Activated CD8-positive, alpha-beta memory T cell treated with anti-CD3 and anti-CD28 coated beads for 1 hour (primary cell): ENCODE measurements at places on chromosomes 2 and 18.

GRCh38 chr2:109290887-109291643 lies 162.1 kb downstream of the SH3RF3 start:
- DNase-seq, result no peak

GRCh38 chr18:62018759-62019041 lies 125.9 kb upstream of the RNF152 start:
- DNase-seq, result no peak

DNA sequence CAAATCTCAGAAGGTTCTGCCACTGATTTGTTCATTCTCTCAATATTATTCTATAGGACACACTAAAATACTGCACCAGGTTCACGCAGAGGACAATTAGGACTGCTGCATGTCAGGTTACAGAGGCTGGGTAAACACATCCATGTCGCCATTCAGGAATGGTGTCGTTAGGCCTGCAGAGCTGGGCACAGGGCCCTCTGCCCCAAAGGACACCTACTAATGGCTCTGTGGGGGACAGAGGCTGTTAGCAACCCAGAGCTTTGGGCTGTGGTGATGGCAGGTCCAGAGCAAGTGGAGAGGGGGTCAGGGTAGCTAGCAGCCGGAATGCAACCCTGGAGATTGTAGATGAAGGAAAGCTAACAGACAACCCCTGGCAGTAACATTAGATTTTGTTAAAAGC lies 115.9 kb downstream of the TTC32 start:
- DNase-seq, result no peak

- no peak for DNase-seq
Observed at GRCh38 chr18:3851159-3851558, 401.2 kb downstream of the TGIF1 start.

DNA sequence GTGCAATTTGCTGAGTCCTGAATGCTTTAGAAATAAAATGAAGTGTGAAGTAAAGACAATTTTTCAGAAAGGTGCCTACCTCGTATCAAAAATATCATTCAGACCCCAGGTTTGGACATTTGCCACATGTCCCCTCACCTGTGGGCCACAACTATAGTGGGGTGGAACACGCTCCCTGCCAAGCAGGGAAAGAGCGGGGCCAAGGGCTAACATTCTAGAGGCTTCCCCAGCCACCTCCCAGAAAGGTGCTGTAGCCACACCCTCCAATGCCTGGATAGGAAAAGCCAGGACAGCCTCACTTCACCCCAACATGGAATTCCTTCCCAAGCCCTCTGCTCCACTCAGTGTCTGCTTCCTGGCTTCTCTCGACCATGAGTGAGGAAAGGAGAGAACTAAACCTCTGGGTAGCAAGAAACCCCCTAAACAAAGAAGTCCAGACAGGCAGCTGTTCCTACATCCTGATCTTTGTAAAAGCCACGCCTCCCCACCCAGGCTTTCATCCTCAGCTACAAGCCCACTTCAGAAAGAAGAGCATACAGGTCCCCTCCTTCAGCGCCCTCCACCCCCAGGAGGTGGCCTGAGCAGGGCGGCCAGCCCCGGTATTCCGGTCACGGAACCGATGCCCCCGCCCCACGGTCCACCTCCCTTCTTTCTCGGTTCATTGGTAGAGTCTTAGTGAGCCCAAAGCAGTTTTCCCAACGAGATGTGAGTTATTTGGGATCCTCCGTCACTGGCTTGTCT lies 2.1 kb downstream of the COL6A3 start:
- no peak for DNase-seq

DNA sequence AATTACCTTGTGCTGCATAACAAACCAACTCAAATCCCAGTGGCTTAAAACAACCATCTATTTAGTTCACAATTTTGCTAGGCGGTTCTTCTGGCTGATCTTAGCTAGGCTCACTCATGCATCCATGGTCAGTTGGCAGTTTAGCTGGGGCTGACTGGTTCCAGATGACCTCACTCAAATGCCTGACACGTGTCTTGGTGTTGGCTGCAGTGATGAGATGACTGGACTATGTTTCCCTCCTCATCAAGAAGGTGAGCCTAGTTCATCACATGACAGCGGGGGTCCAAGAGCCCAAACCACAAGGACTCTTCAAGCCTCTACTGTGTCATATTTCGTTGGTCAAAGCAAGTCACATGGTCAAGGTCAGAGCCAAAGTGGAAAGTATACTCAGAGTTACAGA lies 42.7 kb upstream of the ACTR3 start:
- no peak for DNase-seq

DNA sequence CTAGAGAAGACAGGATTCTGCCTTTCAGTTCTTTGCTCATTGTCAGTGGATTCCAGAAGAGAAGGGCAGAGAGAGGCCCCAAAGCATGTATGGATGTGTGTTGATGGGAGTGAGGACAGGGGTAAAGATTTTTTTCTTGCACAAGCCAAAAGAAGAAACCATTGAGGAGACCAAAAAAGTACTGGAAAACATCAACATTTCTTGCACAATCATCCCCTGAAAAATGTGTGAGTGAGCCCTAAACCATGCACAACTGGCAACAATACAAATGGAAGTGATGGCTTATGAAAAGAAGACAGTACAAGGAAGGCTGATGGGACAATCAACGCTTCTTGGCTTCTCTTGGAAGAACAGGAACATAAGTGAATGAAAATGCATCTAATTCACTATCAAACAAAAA lies 5.6 kb upstream of the SMAD7 start:
- DNase-seq, result no peak

DNA sequence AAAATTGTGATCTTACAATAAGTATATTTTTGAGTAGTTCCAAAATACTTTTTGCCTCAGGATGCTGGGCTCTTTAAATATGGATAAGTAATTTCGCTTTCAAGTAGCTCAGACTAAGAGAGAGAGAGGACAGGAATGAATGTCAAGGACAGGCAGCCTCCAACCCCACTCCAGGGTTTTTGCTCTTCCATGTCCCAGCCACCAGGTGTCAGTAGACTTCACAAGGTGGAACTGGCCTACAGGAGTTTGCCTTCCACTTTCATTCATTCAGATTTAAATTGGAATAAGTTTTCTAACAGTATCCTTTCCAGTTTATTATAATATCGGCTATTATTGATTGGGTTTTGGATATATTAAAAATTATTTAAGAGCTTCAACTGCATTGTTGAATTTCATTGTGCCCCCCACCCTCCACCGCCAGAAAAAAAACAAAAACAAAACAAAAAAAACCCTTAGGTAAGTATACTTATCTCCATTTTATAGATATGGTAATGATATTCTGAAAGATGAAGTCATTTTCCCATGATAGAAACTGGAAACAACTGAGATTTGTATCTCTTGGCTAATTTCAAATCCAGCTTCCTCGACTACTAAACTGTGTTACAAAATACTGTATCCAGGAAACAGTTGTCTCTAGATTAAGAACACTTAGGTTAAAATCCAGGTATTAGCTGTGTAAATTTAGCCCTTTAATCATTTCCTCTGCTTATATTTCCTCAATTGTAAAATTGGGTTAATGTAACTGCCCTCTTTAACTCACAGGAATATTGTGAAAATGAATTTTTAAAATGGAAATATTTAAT lies 793.1 kb downstream of the ERBB4 start:
- DNase-seq, result no peak

DNA sequence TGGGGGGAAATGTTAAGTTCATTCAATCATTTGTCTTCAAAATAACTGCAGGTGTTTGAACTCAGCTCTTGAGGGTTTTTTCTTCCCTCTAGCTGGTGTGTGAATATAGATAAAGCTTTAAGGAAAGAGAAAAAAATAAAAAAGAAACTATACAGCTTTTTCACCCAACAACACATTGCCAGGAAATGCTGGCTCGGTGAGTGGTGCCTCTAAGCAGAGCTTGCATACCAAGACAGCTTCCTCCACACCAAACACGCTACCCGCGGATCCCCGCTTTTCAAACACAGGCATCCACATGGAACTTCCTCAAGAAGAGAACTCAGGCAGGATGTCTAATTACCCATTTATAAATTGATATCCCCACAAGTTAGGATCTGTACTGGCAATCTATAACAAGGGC lies 69.8 kb upstream of the TANK start:
- DNase-seq, result peak; percentile 2

DNA sequence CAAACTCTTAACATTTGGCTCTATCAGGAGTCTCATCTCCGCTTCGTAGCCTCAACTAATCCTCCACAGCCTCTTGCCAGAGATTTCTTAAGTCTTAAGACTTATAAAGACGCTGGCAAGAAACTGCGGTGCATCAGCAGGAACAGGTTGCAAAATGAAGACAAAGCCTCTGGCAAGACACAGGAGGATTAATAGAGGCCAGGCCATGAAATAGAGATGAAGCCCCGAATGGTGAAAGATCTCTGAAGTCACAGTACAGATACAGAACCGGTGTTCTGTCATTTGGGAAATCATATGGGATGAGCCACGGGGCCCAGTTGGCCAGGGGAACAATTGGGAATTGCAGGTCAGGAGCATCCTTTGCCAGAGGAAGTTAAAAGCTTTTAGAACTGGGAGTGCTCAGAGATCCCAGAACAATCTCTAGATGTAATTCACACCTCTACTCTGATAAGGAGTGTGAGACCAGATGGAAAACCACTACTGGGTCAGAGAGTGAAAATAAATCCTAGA lies 190.9 kb upstream of the FOSL2 start:
- DNase-seq, result no peak

DNA sequence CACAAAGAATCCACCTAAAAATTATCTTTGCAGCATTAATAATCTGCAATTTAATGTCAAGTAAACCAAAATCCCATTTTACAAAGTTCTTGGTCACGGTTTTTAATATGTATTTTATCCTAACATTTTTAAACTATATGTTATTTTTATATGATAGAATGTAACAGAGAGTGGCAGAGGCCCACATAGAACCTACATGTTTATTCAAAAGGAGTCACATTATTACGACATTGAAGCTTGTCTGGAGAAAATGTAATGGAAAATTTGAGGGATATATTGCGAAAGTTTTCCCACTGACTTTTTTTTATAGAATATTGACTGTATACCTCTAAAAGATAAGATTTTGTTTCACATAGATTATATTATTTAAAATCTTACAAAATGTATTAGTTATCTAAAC lies 89.7 kb upstream of the COL3A1 start:
- no peak for DNase-seq

GRCh38 chr18:48462510-48462909 lies 53.3 kb upstream of the ZBTB7C start:
- DNase-seq, result no peak

DNA sequence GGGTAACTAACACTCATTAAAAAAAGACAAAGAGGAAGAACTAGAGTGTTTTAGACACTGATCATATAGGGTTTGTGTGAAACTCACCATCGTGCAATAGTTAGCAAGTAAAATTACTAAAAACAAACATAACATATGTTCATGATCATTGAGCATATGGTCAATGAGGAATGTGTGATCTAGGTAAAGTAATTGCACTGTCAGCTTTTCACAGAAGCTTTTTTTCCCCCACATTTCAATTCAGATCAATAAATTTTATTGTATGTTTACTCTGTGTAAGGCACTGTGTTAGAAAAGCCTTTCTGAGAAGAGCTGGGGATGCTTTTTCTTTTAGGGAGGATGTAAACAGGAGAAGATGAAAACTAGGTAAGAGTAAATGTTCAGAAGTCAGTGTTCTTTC lies 348.2 kb downstream of the LRP1B start:
- no peak for DNase-seq

DNA sequence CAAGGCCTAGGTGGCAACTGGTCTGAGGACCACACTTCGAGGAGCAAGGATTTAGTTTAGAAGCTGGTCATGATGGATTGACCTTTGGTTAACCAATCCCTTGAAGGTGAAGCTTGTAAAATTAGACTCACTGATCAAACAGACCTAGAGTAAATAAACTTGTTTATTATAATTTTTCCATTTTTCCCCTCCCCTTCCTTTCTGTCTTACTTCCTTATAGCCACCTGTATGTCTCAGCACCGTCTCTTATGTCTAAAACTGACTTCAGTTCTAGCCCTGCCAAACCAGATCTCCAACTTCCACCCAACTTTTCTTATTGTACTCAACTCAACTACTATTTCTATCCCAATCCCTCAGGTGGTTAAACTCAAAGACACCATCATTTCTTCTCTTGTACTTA lies 92.8 kb upstream of the THOC1 start:
- DNase-seq, result no peak

DNA sequence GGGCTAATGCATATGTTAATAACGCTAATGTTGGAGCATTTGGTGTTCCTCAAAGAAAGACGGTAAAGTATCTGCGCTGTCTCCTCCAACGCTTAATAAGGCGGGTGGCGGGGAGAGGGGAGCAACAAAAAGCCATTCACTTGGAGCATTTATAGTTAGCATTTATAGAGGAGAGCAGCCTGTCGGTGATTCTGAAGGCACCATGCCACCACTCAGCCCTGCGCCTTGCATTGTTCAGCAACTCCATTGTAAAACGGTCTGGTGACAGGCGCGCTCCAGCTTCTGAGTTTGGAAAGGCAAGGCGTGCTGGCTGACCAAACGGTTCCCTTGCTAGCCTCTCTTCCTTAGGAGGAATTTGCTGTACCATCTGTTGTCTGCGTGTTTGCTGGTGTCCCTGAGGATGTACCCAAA lies 83.9 kb downstream of the LYPD1 start:
- no peak for DNase-seq

DNA sequence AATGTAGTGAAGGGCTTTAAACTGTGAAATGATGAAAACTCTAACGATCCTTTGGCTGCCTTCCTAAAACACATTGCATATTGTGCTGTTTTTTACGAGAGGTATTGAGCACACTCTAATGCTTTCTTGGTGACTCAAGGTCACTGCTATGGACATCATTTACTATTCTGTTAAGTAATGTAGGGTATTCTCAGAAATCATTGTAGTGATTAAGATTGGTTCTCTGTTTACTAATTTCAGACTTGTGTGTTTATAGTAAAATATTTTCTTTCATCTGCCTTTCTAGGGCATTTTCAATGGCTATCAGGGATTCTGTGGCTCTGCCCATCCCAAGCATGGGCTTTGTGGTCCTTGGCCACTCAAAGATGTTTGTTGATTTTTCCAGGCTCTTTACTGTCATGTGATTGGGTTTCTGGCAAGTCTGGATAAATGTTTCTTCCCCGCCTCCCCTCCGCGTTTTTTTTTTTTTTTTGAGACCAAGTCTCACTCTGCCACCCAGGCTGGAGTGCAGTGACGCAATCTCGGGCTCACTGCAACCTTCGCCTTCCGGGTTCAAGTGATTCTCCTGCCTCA lies 29.3 kb downstream of the UBE2F start:
- DNase-seq, result no peak

- no peak for DNase-seq
Observed at GRCh38 chr2:239465017-239466001, 64.5 kb upstream of the HDAC4 start.

GRCh38 chr2:41879235-41879916 lies 168.4 kb upstream of the PKDCC start:
- no peak for DNase-seq
